Activated CD4-positive, alpha-beta T cell treated with anti-CD3 and anti-CD28 coated beads, Interleukin-2, amount 50 U/mL, for 48 hours (primary cell): ENCODE measurements at places on chromosomes 12 and 14.

- no peak for DNase-seq
Observed at GRCh38 chr12:65885312-65885711, 61.0 kb downstream of the HMGA2 start.

DNA sequence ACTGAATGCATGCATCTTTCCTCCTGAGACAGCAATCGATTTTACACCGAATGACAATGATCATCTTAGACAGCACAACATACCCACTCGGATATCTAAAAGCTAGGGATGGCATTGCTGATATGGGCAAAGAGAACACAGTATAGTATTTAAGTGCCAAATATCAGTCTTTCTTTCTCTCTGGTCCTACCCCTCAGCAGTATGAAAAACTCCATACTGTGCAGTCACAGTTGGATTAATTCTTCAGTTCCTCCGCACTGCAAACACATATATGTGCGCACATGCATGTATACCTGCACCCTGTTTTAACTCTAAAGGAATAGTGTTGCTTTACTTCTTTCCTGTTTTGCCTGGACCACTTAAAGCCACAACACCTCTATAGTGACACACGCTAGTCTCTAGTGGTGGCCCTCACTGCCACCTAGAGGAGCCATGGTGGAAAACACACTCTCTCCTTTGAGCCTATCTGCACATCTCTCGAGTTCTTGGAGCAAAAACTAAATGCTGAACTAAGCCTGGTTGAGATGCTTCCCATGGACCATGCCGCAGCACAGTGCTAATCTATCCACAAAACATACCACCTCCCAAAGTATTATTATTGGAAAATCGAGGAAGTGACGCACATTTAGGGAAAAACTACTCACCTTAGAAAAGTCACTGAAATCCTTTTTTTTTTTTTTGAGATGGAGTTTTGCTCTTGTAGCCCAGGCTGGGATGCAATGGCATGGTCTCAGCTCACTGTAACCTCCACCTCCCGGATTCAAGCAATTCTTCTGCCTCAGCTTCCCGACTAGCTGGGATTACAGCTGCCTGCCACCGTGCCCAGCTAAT, 11.9 kb downstream of the TMEM52B start:
- peak; percentile 30 for DNase-seq

DNA sequence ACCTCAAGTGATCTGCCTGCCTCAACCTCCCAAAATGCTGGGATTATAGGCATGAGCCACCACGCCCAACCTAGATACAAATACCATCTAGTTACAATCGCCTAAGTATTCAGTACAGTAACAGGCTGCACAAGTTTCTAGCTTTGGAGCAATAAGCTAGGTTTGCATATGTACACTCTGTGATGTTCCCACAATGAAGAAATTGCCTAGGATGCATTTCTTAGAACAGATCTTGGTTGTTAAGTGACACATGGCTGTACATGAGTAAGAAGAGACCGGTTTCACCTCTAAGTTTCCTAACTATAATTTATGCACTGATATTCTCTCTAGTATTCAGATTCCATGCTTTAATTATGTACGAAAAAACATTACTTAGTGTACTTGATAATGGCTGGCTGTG, 5.4 kb upstream of the TUBA1C start:
- no peak for DNase-seq

GRCh38 chr12:41264281-41264680, 76.2 kb downstream of the PDZRN4 start:
- DNase-seq: no peak

DNA sequence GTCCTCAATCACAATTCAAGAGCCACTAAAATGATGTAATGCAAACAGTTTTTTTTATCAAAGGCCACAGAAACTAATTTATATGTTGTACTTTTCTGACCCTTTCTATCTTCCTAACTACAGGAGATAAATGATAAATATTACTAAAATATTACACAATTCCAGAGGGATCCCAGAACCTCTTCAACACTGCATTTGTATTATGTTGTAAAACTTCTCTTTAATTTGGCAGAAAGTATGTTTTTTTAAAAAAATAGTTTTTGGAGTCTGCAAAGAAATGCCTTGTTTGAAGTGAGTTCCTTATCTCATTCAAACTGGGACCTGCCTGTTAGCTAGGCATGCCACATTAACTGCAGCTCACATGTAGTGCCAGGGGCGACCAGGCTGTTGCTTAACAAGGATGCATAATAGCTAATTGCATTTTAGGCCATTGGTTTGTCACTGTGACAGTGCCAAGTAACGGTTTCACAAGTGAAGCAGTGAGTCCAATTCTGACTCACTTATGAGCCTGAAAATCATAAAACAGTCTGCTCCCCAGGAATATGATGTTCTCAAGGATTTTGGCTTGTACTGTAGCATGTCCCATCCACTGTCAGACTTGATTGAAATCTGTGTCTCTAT, 266.9 kb downstream of the KTN1 start:
- no peak for DNase-seq

DNA sequence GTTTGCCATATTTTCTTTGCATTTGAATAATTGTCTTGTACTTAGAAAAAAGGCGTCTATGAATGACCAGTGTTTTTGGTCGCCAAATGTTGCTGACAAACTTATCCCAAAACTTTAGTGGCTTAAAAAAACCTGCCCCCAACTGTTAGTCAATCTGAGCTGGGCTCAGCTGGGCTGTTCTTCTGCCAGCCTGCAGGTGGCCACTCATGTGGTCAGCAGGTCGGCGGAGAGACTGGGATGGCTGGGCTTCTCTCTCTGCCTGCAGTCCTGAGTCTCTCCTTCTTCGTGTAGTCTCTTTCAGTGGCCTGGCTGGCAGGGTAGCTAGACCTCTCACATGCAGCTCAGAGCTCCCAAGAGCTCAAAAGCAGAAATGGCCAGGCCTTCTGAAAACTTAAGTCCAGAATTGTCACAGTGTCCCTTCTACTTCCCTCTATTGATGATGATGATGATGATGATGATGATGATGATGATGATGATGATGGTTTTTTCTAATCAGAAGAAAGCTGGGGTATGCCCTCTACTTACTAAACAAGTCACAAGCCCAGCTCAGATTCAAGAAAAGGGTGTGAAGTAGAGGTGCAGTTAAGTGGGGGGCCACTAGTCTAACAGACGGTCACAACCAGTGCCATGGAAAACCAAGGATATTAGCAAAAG, 87.9 kb downstream of the PTPN11 start:
- no peak for DNase-seq

- DNase-seq: no peak
Observed at GRCh38 chr14:21003788-21004346, 4.8 kb downstream of the SLC39A2 start.

- DNase-seq: no peak
Observed at GRCh38 chr12:48970702-48971334, 717 bp downstream of the WNT10B start.

DNA sequence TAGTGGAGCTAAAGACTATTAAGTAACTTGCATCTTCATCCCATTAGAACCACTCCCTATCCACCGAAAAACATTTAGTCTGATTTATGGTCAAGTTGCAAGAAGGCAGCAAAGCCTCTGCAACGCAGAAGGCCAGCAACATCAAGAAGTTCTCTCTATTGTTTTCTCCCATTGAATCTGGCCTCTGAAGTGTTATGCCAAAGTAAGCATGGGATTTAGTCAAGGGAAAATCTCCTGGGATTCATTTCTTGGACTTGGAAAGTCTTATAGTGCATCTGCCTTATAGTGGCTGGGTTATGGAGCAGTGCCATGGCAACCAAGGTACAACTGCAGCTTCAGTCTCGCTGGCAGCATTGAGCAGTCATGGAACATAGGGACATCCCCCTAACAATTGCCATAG, 87.7 kb upstream of the KRR1 start:
- no peak for DNase-seq

DNA sequence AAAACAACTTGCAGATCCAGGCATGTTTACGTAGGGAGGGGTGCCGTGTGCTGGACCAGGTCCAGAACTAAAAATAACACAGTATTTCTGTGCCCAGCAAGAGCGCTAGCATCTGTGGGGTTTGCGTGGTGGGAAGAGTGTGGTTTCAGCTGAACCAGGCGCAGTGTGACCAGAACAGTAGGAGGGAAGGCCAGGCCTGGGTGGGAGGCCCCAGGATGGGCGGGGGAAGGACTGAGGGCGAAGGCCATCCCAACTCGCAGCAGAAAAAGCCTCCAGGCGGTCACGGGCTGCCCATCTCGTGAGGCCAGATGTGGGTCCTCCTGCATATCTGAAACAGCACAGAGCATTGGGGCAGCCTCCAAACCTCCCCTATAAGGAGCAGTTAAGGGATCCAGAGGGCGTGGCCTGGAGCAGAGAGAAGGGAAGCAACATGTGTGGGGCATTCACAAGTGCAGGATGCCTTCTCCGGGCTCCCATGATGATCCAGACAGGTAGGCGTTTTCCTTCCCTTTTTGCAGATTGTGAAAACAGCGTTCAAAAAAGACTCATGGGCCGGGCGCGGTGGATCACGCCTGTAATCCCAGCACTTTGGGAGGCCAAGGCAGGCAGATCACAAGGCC, 17.8 kb upstream of the CD9 start:
- DNase-seq: no peak

- DNase-seq: no peak
Observed at GRCh38 chr12:77968571-77968970, 137.9 kb downstream of the NAV3 start.

DNA sequence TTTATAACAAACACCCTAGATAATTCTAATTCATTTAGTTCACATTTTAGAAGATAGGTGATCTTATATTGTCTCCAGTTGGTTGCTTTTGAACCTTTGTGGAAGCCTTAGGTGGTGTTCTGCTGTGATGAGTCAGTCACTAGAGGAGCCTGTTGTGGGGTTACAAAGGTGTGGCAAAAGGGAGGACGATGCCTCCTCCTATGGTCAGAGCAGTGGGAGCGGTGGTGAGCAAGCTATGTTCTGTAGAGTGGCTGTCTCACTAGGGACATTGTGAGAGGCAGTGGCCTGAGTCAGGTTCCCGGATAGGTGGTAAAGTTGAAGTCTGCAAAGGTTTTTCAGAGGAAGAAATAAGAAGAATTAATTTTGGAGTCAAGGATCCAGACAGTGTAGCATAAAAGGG, 71.6 kb upstream of the USP44 start:
- no peak for DNase-seq

DNA sequence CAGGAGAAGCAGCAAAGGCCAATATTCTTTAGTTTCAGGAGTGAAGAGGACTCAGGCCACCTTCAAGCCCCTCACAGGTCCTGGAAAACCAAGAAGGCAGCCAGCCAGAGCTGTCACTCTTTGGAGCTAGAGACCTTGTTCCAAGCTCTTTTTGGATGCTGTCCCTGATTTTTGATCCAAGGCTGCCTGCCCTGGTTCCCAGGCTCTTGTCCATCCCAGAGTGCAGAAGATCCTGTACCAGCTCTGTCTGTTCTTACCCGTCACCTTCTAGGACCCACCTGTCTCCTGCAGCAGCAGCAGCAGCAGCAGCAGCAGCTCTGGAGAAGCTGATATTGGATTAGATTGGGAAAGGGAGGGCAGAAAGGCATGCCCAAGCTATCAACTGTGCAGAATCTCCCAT, 157.1 kb upstream of the NEDD1 start:
- no peak for DNase-seq

- DNase-seq: no peak
Observed at GRCh38 chr14:93132472-93133065, 16.8 kb upstream of the ITPK1 start.

- no peak for DNase-seq
Observed at GRCh38 chr12:109638735-109639134, 65.1 kb downstream of the MVK start.

DNA sequence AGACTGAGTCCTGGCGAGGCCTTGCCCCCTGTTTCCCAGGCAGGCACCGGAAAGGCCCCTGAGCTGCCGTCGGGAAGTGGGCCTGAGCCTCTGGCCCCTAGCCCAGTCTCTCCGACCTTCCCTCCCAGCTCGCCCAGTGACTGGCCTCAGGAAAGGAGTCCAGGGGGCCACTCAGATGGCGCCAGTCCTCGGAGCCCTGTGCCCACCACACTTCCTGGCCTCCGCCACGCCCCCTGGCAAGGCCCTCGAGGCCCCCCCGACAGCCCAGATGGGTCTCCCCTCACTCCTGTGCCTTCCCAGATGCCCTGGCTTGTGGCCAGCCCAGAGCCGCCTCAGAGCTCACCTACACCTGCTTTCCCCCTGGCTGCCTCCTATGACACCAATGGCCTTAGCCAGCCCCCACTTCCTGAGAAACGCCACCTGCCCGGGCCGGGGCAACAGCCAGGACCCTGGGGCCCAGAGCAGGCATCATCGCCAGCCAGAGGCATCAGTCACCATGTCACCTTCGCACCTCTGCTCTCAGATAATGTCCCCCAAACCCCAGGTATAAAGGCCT, 10.9 kb downstream of the TNS2 start:
- DNase-seq: no peak

- DNase-seq: no peak
Observed at GRCh38 chr12:45336331-45336730, 120.4 kb downstream of the ANO6 start.

DNA sequence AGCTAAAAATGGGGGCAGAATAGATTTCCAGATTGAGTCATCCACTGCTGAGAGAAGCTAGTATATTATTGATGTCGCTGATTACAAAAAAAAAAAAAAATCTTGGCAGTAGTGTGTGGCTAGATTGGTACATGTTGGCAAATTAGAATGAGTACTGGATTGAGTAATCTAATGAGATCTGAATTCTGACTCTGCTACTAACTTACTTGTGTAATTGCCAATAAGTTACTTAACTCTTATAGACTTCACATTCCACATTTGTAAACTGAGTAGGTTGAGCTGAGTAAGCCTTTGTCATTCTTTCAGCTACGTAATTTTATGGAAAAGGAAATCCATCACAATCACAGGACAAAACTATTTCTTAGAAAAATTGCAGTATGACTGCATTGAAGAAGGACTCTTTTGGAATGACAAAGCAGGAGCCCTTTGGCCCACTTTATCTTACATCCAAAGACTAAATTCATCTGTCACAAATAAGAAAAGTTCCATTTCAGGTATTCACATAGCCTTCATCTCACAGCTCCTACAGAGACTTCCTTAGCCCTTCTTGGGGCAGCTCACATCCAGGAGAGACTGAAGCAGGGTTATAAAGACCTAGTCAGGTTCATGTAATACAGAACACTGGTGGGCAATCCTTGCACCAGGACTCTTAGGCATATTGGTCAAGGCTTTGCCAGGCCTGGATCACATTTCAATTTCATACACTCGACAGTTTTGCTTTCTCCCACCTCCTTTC, 197.3 kb upstream of the CPNE8 start:
- DNase-seq: no peak

- DNase-seq: no peak
Observed at GRCh38 chr12:84689638-84690037, 223.0 kb downstream of the SLC6A15 start.

- no peak for DNase-seq
Observed at GRCh38 chr12:66309606-66310005, 7.3 kb downstream of the HELB start.

- DNase-seq: no peak
Observed at GRCh38 chr12:90163975-90164374, 455.3 kb upstream of the ATP2B1 start.

GRCh38 chr12:62817556-62818271, 117.2 kb downstream of the PPM1H start:
- DNase-seq: no peak

- no peak for DNase-seq
Observed at GRCh38 chr14:49881350-49882001, 11.4 kb upstream of the ARF6 start.

- no peak for DNase-seq
Observed at GRCh38 chr12:4379405-4379804, at the start of gene FGF23. Gene FGF23, minus strand, starts transcription at chr12:4379712. Its CDS starts 130 bp downstream, at chr12:4379582.

GRCh38 chr12:94133964-94134795, 14.2 kb upstream of the PLXNC1 start:
- DNase-seq: no peak
